Posterior vena cava (tissue), 2 donors: ENCODE measurements at places on chromosomes 7 and 10. TPM values are rescaled to one million over a fixed set of nuclear protein-coding genes. Genes with fewer than 3 reads are reported as not detected.

The SYT15B gene
- total RNA-seq: 2.9 TPM

The ANKRD2 gene
- total RNA-seq: 0.67 TPM

The GPR158 gene
- 0.05 TPM for total RNA-seq

The SFRP4 gene
- total RNA-seq: 56.7 TPM

The PKD2L1 gene
- total RNA-seq: not detected

The ENTPD1 gene
- 62.5 TPM for total RNA-seq

The SPDYE1 gene
- not detected for total RNA-seq

The CALML3 gene
- total RNA-seq: not detected

The CDC14C gene
- not detected for total RNA-seq

The TUBAL3 gene
- not detected for total RNA-seq

The C10orf71 gene
- 0.23 TPM for total RNA-seq

DNA sequence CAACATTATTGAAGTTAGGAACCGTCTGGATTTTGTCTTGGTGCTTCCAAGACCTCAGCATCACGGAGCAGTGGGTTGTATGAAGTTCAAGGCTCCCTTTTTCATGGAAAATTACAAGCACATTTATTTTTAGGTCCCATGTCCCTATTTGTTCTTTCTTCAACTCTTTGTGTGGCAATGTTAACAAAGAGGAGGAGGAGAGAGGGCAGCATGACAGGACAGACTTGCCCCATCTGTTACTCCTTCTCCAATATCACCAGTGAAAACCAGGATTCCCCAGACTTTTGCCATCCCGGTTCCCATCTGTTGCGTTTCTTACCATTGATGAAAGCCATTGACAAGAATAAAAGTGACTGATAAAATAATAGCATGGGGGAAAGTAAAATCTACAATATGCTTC lies 28.6 kb downstream of the EEPD1 start:
- DNase-seq: no peak

DNA sequence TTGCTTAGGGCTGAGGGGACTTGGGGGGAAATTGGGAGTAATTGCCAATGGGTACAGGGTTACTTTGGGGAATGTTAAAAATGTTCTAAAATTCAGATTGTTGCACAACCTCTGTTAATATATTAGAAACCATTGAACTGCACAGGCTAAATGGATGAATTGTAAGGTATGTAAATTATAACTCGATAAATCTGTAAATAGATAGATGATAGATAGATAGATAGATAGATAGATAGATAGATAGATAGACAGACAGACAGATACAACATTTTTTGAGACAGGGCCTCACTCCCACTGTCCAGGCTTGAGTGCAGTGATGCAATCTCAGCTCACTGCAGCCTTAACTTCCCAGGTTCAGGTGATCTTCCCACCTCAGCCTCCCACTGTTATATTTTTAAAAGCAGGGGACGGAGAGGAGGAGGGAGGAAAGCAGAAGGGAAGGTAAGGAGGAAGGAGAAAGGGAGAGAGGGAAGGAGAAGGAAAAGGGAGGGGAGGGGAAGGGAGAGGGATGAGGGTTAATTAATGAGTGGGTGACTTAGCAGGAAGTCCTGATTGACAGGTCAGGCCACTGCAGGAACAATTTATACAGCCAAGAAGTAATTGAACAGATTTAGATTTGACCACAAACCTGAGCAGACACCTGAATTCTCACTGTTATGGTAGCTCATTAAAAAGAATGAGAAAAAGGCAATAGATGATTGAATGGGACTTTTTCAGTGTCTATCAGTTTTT lies 38.7 kb downstream of the AOC1 start:
- no peak for DNase-seq

DNA sequence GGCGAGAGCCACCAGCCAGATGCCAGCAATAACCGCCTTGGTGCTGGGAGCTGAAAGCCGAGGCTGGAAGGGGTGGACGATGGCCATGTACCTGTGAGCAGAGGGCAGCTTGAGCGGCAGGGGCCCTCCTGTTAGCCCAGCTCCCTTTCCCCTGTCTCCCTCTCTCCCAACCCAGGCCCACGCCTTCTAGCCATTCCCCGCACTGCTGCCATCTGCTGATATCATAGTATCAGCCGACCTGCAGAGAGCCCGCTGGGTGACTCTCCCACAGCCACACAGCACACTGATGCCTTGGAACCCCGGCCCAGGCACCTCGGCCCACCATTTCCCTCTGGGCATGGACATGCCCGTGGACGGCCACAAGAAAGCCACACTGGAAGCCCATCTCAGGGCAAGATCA lies 1.7 kb downstream of the TACR2 start:
- DNase-seq: no peak

- no peak for DNase-seq
Measured at GRCh38 chr10:44805466-44806210, 105.5 kb upstream of the TMEM72 start.

DNA sequence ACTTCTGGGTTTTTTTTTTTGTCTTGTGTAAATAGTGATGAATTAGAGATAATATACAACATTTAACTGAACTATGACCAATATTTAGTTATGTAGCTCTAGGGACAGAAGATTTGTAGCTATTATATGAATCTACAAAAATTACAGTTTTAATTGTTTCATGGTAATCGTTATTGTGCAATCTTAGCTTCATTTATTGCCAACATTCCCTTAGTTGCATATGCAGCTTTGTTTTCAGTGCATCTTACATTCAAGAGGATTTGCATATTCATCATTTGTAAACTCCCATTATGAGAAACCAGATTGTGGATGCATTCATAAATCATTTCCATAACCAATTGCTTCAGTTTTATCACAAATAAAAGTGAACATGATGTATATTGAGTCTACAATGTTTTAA lies 68.8 kb downstream of the MALRD1 start:
- DNase-seq: no peak

DNA sequence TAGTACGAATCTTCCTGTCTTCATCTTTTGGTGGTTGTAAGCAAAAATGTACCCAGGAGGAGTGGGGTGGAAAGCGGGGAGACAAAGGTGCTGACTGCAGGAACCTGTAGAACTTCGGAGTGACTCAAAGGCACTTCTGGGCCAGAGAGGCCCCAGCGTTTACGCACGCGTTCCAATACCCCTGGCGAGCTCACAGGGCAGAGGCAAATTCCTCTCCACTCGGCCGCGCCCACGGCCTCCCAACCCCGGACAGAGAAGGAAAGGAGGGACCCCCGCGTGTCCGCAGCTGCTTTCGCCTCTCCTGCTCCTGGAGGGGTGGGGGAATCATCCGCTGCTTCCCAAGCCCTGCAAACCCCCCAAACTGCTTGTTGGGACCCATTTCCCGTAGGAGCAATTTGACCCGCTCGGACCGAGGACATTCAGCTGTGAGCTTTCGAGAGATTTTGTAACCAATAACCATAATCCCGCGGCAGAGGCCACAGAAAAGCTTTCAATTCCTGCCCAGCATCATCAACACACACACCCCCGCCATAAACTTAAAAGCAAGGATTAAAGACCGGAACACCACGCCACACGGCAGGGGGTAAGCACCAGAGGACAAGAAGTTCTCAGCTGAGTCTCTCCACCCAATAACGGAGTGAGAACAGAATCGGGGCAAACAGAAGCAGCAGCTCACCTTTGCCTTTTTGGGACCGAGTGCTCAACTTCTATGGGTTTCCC lies 2.3 kb downstream of the IGF2BP3 start:
- DNase-seq: no peak

DNA sequence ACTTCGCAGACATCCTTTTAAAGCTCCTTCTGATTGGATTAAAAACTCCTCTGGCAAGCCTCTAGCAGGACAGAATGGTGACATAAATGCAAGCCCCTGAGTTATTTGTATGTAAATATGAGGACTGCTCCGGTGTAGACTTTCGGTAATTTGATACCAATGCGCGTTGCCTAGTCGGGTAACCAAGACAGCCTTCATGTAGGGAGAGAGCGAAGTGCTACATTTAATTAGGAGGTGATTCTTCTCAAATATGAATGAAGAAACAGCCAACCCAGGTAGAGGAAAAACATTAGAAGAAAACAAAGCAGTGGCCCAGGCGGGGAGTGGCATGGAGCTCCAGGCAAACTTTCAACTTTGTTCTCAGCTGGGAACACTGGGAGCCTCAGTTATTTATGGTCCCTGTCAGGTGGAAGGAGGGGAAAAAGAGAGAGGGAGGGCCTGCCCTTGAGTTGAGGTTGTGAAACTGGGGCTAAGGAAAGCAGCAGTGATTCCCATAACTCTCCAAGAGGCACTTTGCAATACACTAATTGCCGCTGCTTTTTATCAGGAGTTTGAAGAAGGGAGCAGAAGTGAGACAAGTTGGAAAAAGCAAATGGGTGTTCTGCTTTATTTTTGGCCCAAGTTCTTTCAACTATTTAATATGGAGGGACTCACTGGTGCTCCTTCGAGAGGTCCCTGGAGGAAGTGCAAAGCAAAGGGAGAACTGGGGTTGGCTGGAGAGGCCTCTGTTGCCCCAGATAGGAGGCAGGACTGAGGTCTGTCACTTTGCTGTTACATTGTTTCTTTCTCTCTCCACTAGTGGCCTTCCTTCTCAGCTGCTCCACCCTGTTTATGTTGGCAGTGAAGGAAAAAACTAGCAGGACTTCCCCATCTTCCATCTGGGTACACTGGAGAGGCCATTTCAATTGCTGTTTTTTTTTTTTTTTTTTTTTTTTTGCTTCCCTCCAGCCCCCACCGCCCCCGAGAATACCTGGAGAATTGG lies 234.6 kb upstream of the CCDC6 start:
- no peak for DNase-seq

- no peak for DNase-seq
Measured at GRCh38 chr10:118542205-118542604, 53.2 kb downstream of the PRLHR start.

DNA sequence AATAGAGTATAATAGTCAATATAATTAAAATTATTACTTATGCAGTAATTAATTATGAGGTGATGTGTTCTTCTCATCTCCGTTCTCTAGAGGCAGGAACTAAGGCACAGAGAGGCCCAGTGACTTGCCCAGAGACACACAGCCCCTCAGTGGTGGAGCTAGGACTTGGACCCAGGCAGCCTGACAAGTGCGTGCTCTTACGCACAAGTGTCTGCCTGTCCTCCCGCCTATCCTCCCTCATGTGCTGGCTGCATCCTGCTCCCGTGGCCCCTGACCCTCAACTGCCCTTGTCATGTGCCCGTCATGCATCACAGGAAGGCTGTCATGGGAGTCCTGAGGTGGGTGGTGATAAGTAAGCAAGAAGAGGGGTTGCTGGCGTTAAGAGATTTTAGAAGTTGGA lies 14.3 kb downstream of the IL2RA start:
- DNase-seq: no peak

DNA sequence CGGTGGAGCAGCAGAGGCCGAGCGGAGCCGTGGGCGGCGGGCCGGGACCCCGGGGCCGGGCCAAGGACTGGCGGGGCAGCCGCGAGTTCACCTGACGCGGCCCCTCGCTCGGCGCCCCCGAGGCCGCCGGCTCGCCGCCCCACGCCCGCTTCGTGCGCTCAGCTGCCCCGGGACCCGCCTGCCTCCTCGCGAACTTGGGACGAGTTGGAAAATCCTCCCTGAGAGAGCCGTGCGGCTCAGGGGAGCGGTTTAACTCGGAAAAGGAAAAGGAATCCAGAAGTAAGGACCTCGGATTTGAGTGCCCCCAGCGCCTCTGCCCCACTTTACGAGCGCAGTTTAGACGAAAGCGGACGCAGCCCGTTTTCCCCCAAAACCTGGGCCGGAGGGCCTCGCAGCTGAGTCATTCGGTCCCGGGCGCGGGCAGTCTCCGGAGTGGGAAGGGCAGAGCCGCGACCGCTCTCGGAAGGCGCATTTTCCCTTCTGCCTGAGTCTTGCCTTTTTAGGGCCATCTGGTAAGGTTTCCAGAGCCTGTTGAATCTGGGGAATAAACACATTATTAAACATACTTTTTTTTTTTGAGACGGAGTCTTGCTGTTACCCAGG lies 744 bp downstream of the CREM start:
- DNase-seq: peak; percentile 93

GRCh38 chr10:93762979-93763391 lies 5.2 kb downstream of the LGI1 start:
- DNase-seq: no peak

GRCh38 chr7:30627026-30627425 lies 32.3 kb downstream of the GARS1 start:
- no peak for DNase-seq

- DNase-seq: no peak
Measured at GRCh38 chr7:12803542-12803941, 116.1 kb downstream of the ARL4A start.

GRCh38 chr10:63866075-63866746 lies 345.0 kb downstream of the REEP3 start:
- no peak for DNase-seq

DNA sequence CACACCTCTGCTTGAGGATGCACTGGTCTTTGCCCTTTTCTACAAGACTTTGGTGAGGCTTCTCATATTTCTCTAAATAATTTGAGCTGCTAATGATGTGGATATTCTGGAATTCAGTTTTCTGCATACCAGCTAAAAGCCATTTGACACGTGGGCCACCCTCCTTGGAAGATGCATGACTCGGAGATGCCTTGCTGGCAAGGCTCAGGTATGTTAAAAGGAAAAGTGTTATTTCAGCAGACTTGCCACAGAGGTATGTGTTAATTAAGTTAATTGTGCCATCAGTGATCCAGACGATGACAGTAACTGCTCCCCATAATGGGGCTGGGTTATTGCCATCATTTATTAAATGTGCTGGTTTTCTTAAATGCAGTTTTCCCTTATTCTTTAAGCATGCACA lies 8.8 kb upstream of the GFRA1 start:
- DNase-seq: no peak

- no peak for DNase-seq
Measured at GRCh38 chr7:132053871-132054270, 497.4 kb upstream of the PODXL start.

DNA sequence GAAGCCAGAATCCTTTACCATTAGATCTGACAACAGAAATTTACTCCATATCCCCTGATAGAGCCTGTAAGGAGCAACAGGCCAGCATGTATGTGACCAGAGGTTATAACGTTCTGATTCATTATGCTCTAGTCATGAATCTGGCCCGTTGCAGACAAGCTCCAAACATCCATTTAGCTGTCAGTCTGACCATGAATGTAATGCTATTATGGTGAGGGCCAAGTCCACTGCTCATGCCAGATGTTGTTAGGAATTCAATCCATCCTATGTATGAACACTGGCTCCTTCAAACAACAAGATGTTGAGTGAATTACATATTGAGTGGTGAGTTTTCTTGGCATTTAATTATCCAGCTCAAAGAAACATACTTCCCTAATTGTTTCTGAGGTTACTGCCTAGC lies 610.1 kb upstream of the ANKRD30A start:
- DNase-seq: no peak

DNA sequence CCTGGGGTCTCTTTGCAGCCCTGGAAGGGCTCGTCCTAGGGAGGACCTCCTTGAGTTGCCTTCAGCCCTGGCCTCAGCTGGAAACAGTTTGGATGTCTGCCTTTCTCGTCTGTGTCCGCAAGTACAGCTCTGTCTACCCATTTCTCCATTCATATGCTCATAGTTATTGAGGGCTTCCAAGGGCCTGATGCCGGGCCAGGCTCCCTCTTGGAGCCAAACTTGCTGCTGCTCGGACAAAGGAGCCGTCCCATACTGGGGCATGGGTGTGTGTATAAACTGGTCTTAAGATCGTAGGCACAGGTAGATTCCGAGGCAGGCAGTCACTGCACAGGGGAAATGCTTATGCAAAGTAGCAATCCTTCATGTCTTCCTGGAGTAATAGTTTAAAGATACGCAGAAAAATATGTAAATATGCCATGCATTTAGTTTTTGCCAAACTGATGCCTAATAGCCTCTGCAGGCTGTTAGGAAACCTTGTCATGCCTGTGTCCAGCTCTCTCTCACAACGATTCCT lies 117.0 kb upstream of the BTBD16 start:
- DNase-seq: no peak
